AG04450 (cell line): ENCODE measurements at places on chromosomes 3 and 15. TPM values are rescaled to one million over a fixed set of nuclear protein-coding genes. Genes with fewer than 3 reads are reported as not detected.

DNA sequence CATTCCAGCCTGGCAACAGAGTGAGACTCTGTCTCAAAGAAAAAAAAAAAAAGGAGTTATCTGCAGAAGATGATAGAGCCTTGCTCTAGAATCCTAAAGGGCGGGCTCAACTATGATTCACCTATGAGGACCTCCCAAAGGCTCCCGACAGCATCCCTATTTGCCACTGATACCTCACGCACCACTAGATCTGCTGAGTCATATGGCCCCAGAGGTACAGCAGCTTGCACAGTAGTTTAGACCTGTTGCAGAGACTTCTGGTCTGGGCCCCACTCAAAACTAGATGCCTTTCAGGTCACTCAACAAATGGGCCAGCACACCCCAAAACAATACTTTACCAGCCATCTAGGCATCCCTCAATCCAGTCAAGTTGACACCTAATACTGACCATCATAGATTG is 38.1 kb upstream of the PTX3 start:
- no peak for DNase-seq

DNA sequence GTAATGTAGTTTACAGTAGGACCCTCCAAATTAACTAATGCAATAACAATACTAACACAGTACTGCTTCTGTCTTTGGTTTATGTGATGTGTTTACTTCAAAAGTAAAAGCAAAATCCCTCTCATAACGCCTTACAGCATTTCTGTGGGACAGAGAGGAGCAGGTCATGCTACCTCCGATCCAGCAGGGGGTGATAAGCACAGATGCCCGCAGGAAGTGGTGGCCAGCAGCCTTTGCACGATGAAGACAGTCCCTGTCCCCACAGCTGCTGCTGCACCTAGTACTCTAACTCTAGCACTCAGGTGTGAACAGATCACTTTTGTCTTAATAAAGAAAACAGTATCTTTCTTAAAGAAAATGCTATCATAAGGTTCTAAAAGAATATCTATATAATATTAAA is 38.3 kb downstream of the ANO10 start:
- DNase-seq = no peak

GRCh38 chr3:88112289-88112688 is 37.5 kb upstream of the C3orf38 start:
- no peak for DNase-seq

- no peak for DNase-seq
These were observed 19.6 kb downstream of the FLNB start for GRCh38 chr3:58027704-58028317.

Gene RARRES1
- 39.0 and 50.4 TPM in 2 replicates for polyA plus RNA-seq

GRCh38 chr15:77775837-77776236 is 143.1 kb upstream of the LINGO1 start:
- no peak for DNase-seq

GRCh38 chr3:64187065-64187959 is 38.0 kb downstream of the PRICKLE2 start:
- DNase-seq = peak; percentile 95

DNA sequence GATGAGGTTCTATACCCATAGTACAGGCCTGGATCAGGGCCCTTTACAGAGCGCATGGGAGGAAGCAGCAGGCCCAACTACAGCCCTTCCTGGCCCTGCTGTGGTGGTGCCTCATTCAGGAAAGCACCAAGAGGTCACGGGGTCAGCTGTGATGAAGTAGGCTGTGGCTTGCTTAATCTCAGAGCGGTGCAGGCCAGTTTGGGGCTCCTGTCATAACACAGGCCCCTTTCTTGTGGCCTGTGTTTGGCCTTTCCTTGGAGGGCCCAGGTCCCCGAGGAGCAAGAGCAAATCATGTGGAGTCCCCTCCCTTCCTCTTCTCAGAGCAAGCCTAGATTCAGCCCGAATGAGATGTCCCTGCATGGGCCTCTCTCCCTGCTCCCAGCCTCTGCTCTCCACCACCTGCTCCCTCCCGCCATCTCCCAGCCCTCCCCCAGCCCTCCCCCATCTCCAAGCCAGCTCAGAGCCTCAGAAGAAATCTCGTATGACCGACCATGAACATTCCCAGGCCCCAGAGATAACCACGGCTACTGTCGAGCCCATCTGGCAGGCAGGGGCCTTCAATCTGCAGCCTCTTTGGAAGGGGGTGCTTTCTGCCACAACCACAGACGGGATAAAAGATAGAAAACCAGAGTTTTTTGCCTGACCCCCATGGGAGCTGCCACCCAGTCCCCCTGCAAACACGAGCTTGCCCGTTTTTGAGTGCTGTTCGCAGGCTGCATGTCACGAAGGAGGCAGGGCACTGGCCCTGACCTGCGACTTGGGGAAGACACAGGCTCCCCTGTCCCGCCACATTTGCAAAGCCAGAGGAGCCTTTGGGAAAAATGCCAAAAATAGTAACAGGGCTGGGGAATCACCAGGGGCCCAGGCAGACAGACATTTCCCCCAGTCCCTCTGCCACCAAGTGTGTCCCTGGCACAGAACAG is 32.3 kb upstream of the DUSP7 start:
- no peak for DNase-seq

- no peak for DNase-seq
These were observed 286.4 kb upstream of the BCHE start for GRCh38 chr3:166123576-166123975.

- no peak for DNase-seq
These were observed 1.1 kb downstream of the TBC1D2B start for GRCh38 chr15:78076231-78077052.

- DNase-seq = no peak
These were observed 101.8 kb downstream of the RAB11A start for GRCh38 chr15:65970937-65971740.

DNA sequence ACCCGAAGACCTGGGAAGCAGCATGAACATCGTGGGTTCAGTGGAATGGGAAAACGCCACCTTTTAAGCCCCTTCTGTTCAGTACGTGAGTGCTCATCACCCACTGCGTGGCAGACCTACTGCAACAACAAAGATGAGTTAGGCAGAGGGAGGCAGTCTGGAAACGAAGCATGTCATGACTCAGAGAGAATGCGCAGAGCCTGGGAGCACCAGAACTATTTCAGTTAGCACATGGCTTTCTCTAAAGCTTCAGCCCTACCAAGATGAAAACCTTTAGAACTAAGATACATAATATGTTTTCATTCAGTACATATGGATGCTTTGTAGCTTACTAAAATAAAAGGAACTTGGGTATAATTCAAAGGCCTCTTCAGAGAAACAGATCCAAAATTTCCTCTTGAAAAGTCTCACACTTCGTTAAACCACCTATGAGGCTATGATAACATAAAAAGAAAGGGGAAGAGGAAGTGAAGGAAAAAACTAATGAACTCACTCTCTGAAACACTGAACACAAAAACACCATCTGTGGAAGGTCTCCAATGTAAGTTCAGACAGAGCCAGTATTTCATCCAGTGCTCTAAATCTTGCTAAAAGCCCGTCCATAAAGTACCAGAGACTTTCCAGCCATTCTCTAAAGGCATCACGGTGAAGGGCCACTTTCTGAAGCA is 140.1 kb downstream of the OCA2 start:
- no peak for DNase-seq

GRCh38 chr15:80694611-80695098 is 455 bp upstream of the ABHD17C start:
- DNase-seq = no peak

DNA sequence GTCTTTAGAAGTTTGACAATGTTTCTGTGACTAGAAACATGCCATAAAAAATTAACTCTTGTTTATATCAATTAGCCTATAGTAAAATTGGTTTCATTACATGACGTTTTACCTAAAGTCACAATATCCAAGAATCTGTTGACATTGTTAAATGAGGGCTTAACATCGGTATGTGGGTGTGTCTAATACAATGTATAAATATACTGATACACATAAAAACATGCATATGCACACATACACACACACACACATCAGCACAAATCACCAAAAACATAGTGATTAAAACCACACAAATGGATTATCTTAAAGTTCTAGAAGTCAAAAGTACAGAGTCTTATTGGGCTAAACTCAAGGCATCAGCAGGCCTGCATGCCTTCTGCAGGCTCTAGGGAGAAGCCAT is 456.7 kb downstream of the NTRK3 start:
- no peak for DNase-seq

DNA sequence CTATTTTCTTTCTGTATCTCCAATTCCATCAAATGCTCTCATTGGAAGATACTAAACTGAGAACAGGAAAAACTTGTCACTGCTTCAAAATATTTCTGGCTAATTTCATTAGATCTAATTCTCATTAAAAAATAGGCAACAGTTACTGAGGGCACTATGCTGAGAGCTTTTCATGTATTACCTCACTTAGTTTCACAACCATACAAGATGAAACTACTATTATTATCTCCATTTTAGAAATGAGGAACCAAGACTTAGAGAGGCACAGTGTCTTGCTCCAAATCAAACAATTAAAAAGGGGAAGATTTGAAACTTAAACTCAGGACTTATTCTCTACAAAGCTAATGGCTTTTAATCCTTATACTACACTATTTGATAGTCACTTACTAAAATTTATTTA is 7.2 kb upstream of the OTOL1 start:
- no peak for DNase-seq
